Amygdala (tissue), 56 donors: ENCODE measurements at places on chromosomes 6 and 20.

GRCh38 chr6:119449331-119450156 is 100.0 kb upstream of the MAN1A1 start:
- no peak for DNase-seq

- no peak for DNase-seq
Measured at GRCh38 chr6:81515562-81516453, 236.7 kb downstream of the TENT5A start.

GRCh38 chr20:56974499-56975250 is 291.8 kb downstream of the BMP7 start:
- DNase-seq, result no peak

- no peak for DNase-seq
Measured at GRCh38 chr6:123127807-123128206, 131.8 kb downstream of the CLVS2 start.

GRCh38 chr6:6721606-6722005 is 133.1 kb downstream of the LY86 start:
- DNase-seq, result no peak

GRCh38 chr6:13212096-13212495 is 116.2 kb downstream of the TBC1D7 start:
- no peak for DNase-seq

GRCh38 chr6:142387997-142388815 is 86.4 kb downstream of the ADGRG6 start:
- no peak for DNase-seq

DNA sequence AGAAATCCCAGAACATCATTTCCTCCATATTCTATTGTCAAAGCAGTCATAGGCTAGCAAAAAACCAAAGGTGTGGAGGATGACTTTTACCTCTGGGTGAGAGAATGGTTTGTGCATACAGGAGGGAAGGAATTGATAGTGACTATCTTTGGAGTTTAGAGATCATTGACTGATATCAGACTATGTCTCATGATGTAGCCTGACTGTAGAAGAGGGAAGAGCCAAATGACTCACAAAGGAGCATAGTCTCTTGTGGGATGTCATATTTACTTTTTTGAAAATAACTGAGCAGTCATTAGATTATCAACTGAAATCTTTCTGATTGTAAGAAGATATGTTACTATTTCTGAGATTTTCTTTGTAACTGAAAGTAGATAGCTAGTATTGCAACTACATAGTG is 158.5 kb downstream of the FLRT3 start:
- DNase-seq, result no peak

DNA sequence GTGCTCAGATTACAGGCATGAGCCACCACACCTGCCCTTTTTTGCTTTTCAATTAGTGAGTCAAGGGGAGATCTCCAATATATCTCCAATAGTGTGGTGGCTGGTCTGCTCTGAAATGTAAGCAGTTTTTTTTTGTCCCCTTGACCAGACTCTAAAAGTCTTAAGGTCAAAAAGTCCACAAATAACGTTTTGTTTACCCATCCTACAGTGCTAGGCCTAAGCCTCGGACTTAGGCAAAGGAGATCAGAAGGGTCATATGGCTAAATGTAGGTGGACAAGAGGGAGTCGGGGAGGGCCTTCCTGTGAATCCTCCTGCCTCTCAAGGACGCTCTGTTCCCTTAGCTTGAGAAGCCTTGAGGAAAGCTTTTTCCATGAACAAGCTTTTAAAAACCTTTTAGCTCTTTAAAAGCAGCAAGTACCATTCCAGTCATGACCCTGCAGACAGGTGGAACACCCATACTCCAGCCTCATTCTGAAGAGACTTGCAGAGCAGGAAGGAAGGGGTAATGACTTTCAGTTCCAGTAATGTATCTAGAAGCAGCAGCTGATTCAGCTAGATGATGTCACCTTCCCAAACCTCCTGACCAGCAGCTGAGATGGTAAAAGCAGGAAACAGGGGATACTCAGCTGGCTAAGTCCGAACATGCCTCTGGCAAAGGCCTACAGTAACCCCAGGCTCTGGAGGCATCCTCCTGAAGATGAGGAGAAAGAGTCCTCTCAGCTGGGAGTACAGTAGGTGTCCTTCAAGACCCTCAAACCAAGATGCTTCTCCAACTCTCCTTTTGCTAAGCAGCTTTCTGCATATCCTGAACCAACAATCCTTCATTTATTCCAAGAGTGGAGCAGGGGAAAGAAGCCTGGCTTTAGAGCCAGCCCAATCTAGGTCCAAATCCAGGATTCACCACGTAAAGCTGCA is 23.6 kb downstream of the BCL2L1 start:
- DNase-seq, result no peak

DNA sequence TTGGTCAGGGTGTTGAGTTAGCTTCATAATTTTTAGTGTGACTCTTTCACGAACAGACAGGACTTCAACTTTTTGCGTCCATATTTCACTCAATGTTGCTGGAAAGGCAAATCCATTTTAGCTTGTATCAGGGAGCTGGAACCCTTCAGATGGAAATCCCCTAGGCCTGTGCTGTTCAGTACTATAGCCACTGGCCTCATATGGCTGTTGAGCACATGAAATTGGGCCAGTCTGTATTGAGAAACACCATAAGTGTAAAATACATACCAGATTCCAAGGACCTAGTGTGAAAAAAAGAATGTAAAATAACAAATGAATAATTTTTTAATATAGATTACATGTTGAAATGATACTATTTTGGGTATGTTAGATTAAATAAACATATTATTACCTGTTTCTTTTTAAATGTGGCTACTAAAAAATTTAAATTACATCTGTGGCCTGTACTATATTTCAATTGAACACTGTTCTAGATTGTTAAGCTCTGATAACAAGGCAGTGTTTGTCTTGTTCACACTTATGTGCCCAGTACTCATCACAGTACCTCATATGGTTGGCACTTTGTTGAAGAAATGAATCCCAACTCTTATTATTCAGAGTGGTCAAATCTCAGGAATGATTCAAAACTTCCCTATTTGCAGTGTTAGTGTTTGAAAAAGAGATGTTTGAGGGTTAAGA is 34.3 kb downstream of the CTNNBL1 start:
- no peak for DNase-seq

GRCh38 chr6:145814501-145815308 is at the start of gene FBXO30:
FBXO30 (minus strand) TSS chr6:145814795; CDS start chr6:145806405, 8,390 bp downstream.
- peak; percentile 89 for DNase-seq

DNA sequence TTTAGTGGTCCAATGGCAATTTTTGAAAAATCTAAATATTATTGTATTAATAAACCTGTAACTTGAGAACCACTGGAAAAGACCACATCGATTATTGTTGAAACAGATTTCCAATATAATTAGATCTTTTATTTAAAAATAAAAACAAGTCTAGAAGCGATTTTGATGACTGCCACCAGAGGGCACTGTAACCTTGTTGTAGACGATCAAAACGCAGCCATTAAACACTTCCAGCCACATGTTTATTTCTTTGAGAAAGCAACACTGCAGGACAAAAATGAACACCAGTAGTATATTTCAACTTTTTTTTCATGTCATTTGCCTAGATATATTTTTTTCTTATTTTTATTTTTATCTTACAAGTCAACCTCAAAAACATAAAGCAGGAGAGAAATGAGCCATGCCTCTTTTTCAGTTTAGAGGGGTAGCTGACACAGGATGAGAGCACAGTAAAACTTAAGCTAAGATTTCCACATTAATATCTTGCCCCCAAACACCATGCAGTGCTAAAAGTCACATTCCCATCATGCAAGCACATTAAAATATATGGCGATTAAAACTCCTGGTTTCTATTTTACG is 115.4 kb downstream of the OPRM1 start:
- DNase-seq, result no peak

DNA sequence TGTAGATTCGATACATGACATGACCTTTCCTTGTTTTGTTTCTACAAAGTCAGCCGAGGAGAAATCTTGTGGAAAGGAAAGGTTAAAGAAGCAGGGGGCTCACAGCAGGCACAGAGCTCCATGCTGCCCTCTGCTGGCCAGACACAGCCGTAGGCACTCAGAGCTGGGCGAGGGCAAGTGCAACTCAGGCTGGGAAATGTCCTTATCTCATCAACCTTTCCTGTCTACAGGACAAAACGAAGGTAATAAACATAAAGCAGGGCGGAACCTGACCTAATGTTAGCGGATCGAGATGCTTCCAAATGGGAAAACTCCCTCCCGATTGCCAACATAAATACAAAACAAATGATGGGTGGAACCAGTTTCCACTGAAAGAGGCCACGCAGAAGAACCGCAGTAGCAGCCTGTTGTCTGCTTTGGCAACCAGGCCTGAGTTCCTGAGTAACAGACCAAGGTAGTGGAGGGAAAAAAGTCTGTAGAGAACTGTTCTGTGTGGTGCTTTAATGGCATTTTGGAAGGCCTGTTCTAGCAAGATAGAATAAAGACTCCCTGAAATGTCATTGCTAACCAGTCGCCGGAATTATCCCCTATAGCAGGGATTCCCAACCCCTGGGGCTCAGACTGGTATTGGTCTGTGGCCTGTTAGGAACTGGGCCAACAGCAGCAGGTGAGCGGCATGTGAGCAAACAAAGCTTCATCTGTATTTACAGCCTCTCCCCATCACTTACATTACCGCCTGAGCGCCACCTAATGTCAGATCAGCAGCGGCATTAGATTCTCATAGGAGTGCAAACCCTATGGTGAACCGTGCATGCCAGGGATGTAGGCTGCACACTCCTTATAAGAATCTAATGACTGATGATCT is 85.2 kb downstream of the MBOAT1 start:
- DNase-seq, result no peak

GRCh38 chr20:10987651-10988383 is 314.0 kb upstream of the JAG1 start:
- DNase-seq, result no peak

- no peak for DNase-seq
Measured at GRCh38 chr6:82178077-82178758, 69.3 kb downstream of the IBTK start.

DNA sequence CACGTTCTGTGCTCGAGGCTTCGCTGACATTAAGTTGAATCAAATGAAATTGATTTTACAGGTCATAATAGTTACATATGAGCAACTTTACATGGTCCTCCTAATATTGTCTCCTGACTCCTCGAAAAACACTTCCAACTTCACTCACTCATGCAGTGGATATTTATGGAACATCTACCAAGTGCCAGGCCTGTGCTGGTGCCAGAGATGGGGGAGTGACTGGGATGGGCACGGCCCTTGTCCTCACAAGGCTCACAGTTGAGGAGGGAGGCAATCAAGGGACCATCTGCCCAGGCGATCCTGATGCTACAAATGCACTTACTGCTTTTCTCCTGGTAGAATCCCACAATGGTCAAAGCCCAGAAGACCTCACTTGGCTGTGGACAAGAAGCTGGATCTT is 426.4 kb downstream of the PREX1 start:
- no peak for DNase-seq

DNA sequence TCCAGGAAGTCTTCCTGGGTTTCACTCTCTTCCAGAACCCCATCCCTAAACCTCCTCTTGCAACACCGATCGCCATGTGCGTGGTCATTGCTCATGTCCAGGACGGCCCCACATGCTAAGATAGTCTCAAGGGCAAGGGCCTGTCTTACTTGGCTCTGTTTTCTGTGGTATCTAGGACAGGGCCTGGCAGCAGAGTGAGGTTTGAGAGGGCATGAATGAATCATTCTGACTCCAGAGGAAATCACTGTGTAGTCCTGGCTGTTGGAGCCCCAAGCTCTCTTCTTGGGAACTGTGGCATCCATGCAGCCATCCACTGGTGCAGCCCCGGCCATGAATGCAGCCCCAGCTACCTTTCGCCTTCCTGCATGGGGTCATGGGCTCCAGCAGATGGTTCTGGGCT is 12.4 kb downstream of the SIRPA start:
- no peak for DNase-seq

GRCh38 chr6:138467901-138468300 is 31.4 kb downstream of the NHSL1 start:
- DNase-seq, result no peak

DNA sequence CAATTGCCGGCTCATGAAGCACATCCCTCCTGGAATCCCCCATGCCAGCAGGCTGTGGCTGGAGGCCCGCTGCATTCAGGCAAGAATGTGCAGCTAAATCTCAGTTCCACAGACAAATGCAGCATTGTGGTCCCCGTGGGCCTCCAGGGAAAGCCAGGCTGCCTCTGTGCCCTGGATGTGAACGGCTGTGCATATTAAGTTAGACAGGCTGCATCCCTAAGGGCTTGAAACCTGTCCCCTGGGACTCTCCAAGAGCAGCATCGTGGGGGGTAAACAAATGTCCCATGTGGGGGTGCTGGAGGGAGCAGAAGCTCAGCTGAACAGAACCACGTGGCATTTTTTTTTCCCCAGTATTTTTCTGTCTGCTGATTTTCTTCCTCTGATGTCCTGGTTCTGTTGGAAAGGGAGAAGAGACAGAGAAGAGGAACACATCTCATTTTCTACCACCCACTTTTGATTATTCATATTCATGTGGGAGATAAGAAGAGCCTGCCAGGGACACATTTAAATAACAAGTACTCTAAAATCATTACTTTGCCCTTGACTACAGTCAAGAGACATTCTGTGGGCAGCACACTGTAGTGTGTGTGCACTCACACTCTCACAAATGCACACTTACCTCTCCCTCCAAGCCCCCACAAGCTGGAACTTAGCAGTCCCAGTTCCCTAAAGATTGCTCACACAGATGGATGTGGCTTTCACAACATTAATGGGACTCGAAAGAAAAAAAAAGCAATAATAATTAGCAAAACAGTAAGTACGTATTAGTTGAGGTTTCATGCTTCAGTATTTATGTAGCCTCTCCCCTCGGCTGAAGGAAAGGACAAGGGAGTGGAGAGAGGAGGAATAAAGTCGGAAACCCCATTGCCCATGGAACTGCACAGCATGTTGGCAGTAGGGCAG is 16.9 kb downstream of the GFOD1 start:
- DNase-seq, result peak; percentile 55

DNA sequence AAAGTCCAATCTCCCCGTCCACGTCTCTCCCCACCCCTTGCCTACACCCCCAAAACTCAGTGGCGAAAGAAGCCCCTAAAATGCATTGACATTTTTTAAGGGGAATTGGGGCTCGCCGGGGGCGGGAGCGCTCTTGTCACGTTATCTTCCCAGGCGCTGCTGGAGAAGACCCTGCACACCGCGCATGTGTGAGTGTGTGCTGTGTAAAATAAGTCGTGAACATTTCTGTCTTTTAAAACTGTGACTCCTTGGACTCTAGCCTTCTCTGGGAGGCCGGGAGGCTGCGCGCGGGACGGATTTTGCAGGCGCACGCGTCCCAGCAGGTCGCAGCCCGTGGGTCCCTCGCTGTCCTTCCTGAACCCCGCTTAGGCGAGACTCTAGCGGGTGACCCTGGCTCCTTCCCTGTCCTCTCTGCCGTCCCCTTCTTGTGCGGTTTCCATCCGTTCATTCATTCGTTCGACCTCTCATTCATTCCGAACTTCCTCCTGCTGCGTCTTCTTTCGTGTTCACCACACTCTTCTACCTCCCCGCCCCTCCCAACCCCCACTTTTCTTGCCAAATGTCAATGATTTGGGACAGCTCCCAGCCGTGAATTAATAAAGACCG is 2.2 kb downstream of the NRN1 start:
- DNase-seq, result no peak

DNA sequence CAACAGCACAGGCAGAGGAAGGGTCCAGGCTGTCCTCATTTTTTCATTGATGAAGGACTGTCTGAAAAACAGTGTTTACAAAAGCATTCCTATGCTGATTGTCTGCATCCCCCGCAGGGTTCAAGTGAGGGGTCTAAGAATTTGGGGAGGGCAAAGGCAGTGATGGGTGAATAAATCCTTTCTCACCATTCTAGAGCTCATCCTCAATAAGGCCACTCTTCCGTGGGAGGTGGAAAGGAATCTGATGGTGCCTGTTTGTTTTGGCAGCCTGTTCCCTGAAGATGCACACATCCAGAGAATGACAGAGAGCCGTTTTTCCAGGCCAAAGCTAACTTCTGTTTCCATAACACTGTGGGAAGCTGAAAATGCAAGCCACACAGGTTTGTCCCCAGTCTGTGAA is 164.5 kb downstream of the MOXD1 start:
- DNase-seq, result no peak

- no peak for DNase-seq
Measured at GRCh38 chr20:44087857-44088120, 99.2 kb downstream of the JPH2 start.
